Central memory CD4-positive, alpha-beta T cell (primary cell): ENCODE measurements at places on chromosomes 6 and 20.

GRCh38 chr6:47380251-47380650 lies 70.5 kb upstream of the TNFRSF21 start:
- DNase-seq: no peak

DNA sequence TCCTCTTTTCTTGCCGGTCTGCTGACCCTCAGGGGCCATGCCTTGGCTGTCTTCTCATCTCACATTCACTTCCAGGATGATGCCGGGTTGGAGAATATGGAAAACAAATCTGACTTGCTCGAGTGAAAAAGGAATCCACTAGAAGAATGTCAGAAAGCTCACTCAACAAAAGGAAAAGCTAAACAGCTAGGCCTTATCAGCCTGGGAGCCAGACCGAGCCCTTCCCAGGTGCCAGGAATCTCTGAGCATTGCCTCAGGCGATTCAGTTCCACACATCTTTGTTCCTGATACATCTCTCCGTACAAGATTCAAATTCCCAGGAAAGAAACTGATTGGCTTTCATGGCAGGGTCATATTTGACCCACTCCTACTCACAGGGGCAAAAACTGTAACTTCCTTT lies 9.2 kb upstream of the OSER1 start:
- DNase-seq: no peak

DNA sequence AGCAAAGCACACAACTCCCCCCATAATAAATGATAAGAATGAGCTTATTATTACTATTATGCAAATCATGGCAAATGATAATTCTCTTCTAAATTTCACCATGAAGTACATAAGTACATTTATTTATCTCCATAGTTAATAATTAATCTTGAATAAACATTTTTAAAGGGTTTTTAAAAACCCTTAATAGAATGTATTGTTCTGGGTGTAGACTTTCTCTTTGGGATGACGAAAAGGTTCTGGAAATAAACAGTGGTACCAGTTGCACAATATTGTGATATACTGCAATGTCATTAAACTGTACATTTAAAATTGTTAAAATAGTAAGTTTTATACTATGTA lies 18.0 kb downstream of the DST start:
- no peak for DNase-seq

GRCh38 chr6:93176070-93176469 lies 243.3 kb downstream of the EPHA7 start:
- no peak for DNase-seq

DNA sequence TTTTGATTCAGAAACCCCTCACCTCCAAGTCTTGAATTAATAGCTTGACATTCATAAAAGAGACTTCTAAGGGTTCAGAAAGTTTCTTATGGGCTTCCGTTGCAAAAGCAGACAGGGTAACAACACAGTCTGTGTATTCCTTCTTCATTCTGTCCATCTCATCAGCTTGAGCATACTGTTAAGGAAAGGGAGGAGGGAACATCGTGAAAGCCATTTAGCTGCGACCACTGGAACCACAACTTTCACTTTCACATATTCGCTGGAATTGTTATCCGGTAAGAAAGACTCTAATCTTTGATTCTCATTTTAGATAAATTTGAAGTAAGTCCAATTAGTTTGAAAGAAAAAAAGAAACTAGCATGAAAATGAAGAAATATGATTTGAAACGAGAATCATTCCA lies 174.4 kb downstream of the SYNE1 start:
- no peak for DNase-seq

DNA sequence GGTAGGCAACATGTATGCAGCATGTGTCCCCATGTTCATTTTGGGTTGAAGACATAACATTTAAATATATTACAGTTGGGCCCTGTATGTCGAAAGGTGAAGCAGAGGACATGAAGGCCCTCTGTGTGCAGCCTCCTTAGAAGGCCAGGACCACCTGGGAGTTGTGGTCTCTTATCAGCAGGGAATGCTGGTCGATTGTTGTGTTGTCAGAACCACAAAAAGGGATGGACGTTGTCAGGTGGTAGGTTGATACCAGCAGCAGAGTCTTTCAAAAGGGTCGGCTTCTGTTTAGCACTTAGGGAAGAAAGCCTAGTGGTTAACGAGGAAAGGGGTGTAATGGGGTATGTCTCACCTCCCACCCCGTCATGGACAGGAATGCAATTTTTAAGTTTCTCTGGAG lies 67.3 kb upstream of the SLC22A1 start:
- DNase-seq: no peak

DNA sequence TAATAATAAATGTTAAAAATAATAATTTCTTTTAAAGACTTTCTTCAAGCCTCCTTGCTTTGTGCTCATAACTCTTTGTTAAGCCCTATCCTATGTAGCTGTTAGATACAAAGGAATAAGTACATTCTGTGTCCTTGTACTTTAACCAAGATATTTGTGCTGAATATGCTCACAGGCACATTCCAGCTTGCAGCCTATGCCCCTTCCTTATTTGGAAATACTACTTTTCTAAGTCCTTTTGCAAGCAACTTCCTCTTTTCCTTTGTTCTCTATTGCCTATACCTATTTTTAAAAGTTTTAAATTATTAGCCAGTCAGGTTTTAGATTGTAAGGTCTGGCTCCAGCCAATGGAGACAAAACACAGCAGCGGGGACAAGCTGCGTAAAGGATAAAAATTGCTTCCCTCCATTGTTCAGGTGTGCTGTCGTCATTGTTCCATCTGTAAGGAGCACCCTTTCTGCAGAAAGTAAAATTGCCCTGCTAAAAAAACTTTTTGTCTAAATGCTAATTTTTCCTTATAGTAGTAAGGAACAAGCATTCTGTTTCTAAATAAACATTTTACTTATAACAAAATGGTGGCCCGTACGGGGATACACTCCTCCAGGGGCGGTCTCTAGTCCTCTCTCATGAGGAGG lies 80.2 kb downstream of the SYTL3 start:
- no peak for DNase-seq

DNA sequence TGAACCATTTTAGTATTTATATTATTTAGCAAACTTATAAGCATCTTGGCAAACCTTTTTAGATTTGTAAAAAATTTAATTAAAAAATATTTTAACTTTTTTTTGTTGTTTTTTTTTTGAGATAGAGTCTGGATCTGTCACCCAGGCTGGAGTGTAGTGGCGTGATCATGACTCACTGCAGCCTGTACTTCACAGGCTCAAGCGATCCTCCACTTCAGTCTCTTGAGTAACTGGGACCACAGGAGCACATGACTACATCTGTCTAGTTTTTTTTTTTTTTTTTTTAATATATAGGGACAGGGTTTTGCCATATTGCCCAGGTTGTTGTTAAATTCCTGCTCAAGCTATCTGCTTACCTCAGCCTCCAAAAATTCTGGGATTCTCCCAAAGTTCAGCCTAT lies 161.1 kb downstream of the EYS start:
- no peak for DNase-seq
